ENCODE measurements at places on chromosomes 4 and X.
A peak's percentile ranks its signal among the peaks of the same experiment; 100 is the strongest.

GRCh38 chrX:41875142-41875541 lies 48.2 kb downstream of the CASK start:
- DNase-seq = no peak

DNA sequence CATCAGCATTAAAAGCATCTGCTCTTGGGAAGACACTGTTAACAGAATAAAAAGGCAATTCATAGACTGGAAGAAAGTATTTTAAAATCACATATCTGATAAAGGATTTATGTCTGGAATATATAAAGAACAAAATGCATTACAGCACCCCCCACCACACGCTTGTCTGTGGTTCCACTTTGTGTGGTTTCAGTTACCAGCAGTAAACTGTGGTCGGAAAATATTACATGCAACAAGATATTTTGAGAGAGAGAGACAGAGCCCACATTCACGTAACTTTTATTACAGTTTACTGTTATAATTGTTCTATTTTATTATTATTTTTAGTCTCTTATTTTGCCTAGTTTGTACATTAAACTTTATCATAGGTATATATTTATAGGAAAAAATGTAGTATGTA lies 21.2 kb upstream of the PDE6B start:
- no peak for DNase-seq

- DNase-seq = no peak
These were observed 55.9 kb downstream of the MTNR1A start for GRCh38 chr4:186499467-186499866.

DNA sequence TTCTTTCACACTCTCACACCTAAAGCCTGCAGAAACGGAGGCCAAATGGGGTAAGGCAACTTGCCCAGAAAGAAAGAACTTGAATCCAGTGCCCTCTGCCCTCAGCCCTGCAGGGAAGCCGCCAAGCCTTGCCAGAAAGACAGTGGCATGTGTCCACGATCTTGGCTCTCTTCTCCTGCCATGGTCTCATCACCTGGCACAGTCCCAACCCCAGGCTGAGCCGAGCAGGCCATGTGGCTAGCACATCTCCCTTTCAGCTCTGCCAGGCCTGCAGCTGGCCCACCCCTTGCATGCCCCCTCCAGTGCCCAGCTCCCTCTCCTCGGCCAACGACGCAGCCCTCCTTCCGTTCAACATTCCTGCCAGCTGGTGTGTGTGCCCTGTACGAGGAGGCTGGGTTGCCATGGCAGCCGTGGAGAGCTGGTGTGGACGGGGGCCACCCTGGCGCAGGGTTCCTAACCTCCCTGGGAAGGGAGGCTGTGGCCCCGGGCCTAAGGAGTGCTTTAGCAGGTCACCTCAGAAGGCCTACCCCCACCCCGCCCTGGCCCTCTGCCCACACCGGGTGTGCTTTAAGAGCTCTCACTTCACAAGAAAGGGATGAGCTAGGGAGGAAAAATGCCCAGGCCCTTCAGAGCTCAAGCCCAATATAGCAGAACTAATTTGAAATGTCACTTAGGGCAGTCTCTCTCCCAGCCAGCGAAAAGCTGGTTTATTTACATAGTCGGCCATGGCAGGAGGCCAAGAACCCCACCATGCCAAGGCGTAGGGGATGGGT lies 73.0 kb upstream of the PJA1 start:
- no peak for DNase-seq

DNA sequence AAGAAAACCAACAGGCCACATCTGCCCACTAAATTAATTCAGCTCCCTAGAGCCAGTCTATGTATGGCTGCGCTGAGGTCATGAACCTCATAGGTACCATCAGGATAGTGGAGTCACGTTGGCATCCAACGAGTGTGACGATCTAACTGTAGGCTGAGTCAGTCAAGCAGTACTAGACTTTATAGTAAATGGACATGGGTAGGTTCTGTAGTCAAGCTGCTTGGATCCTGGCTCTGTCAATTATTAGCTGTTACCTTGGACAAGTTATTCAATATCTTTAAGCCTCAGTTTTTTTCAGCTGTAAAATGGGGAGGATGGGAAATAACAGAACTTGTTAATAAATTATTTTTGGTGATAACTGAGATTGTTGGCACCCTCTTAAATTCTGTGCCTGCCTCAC lies 432.4 kb upstream of the RASGEF1B start:
- DNase-seq = no peak

GRCh38 chr4:69760455-69760854 lies at the start of gene SULT1B1:
Gene SULT1B1 (minus strand): TSS chr4:69760620. CDS start chr4:69755217, 5,403 bp downstream.
- peak; percentile 73 for DNase-seq

DNA sequence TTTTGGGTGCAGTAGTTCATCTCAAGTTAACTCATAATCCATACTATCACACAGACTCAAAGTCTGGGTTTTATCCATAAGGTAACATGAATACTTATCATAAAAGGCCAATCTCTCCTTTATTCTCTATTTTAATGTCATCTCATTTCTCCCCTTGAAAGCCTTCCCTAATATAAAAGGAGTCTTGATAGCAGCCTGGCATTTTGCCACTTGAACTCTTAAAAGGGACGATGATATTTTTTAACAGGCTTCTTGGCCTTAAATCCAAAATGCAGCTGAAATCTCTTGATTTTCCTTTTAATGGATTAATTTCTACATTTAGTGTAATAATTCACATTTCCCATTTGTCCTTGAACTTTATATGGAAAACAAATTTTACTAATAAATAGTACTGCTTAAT lies 8.4 kb upstream of the JCHAIN start:
- no peak for DNase-seq

GRCh38 chr4:38075370-38076152 lies 115.4 kb downstream of the PTTG2 start:
- DNase-seq = no peak

- no peak for DNase-seq
These were observed 1.5 kb upstream of the TMA16 start for GRCh38 chr4:163492951-163493504.

DNA sequence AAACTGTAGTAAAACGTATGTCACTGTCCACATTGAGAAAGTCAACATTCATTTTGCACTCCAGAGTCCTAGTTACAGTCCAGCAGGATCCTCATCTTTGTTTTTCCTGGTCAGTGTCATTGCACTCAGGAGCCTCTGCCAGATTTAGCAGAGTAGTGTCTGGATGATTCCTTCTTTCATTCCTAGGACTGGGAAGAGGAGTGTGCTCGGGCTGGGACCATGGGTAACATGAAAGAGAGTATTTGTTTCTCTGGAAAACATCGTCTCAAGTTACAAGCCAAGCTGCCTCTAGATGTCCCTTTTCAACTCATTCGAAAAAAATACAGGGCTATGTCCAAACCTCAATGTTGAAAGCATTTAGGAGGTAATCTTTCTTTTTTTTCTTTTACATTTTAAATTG lies 69.9 kb upstream of the TNIP3 start:
- no peak for DNase-seq

- no peak for DNase-seq
These were observed 237.1 kb downstream of the ZNF674 start for GRCh38 chrX:46308110-46308509.

DNA sequence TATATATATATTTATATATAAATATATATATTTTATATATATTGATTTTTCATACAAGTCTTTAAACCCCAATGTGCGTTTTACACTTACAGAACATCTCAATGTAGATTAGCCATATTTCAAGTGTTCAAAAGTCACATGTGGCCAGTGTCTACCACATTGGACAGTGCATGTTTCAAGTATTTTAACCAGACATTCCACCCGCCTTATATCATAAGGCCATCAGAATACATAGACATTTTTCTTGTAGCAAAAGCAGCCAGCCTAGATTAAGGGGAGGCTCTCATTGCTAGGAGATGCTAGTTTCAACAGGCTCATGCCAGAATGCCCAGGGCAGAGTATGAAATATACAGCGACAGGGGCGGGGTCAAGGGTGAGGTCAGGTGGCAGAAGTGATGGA lies 202.0 kb downstream of the NR3C2 start:
- no peak for DNase-seq

GRCh38 chr4:3836406-3836755 lies 70.2 kb downstream of the ADRA2C start:
- DNase-seq = no peak

DNA sequence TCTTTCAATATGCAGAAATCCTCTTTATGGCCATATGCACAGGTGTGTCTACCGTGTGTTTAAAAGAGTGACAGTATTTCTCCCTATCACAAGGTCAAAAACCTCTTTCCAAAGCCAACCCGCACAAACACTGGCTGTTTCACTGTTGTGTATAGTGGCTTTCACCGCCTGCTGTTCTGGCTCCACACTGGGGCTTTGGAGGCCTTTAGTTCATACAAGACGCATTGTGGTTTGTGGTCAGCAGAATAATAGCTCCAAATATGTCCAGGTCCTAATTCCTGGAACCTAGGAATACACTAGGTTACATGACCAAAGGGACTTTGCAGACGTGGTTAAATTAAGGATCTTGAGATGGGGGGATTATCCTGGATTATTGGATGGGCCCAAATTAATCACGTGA lies 40.7 kb upstream of the FAM9A start:
- no peak for DNase-seq

GRCh38 chr4:168711197-168712140 lies 214.6 kb downstream of the PALLD start:
- DNase-seq = no peak

DNA sequence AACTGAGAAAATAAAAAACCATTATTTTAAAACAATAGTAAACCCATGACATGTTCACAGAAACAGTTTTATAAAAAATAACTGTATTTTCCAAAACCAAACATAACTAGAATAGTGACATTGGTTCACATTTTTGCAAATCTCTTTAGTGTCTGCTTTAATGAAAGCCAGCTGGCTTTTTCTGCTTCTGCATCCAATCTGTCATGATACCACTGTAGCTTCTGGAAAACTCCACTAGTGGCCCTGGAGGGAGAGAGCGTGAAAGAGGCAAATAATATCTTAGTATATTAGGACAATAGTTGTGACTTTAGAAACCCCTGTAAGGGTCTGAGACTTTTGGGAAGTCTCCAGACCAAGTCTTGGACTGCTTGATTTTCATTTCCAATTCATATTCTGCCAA lies 31.1 kb downstream of the FGFBP1 start:
- no peak for DNase-seq

GRCh38 chrX:109889289-109890006 lies 113.5 kb upstream of the TMEM164 start:
- no peak for DNase-seq

- no peak for DNase-seq
These were observed 40.4 kb downstream of the CCNG2 start for GRCh38 chr4:77197361-77197760.

DNA sequence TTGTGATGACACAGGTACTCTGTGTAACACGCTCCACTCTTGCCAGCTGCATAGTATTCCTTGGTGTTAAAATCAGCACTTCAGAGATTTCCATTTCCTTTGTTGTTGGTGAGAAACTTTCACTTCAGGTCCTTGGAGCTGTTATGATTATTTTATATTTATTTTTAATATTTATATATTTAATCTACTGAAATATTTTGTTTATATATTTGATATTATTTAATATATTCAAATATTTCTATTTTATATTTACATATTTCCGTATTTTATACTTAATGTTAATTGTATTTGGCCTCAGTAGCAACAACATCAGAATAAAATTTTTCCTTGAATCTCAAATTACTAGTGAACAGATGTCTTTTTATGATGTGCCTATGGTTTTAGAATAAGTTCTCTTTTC lies 225.3 kb downstream of the MAGEB17 start:
- DNase-seq = no peak

DNA sequence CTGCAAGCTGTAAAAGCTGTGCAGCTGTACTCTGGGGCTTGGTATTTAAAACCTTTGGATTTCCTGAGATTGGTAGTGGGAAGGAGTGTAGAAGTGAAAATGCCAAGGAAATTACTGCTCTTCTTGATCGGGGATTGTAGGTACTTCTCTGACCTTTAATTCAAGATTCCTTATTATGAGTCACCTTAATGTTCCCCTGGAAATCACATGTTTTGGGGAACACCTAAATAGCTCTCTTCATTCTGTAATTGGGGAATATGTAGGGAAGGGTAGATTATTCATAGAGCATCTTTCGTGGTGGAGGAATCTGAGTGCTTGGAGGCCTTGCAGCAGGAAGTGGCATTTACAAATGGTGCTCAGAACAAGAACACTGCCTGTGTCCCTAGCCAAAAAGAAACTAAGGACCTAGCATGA lies 137.8 kb downstream of the UCHL1 start:
- no peak for DNase-seq

DNA sequence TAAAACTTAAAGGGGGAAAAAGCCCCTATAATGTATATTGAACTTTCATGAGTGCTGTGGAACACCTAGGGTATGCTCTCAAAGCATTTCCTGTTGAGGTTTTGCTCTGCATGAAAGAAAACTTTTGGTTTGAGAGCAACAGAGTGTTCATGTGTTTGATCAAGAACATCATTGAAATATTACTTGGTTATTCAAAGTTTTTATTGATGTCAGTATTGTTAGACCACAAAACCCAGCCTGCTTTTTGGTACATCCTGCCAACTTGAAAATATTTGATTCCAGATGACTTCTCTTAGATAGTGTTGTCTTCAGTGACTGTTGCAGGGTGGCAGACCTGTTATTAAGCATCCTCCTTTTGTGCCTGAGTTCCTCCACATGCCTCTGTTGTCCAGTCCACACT lies 68.0 kb downstream of the N4BP2 start:
- no peak for DNase-seq

GRCh38 chr4:40212674-40213527 lies 16.1 kb downstream of the RHOH start:
- no peak for DNase-seq

DNA sequence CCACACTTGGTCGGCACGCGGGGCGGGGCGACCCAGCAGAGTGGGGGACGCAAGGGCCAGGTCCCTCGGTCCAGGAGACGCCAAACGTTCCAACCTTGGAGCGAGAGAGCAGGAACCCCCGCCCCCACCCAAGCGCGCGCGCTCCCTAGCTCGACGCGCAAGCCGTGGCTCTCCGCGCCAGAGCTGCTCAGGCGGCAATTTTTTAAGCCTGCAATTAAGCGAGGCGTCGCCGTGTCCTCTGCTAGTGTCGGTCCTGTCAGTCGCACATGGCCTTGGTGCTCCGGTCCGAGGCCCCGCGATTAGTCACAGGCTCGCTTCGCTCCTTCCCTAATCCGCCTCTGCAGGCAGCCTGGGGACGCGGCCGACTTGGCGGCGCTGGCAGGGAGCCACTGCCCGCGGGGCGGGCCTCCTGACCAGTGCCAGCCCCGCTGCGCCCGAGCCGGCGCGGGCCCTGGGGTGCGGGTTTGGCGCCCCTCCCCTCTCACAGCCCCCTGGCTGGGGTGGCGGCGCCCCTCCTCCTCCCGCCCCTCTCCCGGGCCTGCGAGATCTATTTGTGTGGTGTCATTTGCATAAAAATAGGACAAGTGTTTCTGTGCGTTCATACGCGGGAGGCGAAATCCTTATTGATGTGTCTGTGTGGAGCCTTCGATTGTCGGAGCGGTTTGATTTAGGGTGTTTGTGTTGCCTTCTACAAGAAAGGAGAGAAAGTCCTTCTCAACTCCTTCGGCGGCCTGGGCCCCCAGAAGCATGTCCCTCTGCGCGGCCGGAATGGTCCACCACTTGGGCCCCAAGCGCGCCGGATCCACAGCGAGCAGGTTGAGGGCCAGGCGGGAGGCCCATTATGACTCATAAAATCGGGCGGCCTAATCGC lies 9.8 kb upstream of the BCOR start:
- DNase-seq = no peak
